ENCODE measurements at places on chromosomes 6 and 20.

DNA sequence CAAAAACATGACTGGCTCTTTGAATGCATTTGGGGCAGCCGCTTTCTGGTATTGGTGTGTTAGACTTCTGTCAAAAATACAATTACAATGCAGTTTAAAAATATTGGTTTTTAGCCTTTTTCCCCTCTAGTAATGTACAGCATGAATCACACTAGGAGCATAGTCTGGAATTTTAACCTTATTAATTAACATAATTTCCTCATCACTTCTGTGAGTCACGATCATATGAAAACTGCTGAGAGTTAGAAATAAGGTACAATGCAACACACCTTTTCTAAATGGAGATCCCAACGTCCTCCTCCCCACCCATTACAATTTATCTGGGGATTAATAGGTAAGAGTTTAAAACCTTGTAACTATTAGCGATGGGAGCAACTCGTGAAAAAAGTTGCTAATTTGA, 297.1 kb upstream of the RIMS1 start:
- DNase-seq = no peak

GRCh38 chr6:134550604-134551003, 232.7 kb upstream of the SGK1 start:
- no peak for DNase-seq

- DNase-seq = peak; percentile 34
Observed at GRCh38 chr6:29011276-29011734, 6.2 kb upstream of the ZNF311 start.

GRCh38 chr6:39369987-39370386, 47.5 kb upstream of the KCNK16 start:
- DNase-seq = no peak

- peak; percentile 52 for DNase-seq
Observed at GRCh38 chr20:57680131-57680716, 29.6 kb downstream of the PMEPA1 start.

- DNase-seq = no peak
Observed at GRCh38 chr6:82492134-82492533, 128.5 kb downstream of the TPBG start.

- DNase-seq = no peak
Observed at GRCh38 chr6:112560651-112561050, 213.5 kb downstream of the RFPL4B start.

DNA sequence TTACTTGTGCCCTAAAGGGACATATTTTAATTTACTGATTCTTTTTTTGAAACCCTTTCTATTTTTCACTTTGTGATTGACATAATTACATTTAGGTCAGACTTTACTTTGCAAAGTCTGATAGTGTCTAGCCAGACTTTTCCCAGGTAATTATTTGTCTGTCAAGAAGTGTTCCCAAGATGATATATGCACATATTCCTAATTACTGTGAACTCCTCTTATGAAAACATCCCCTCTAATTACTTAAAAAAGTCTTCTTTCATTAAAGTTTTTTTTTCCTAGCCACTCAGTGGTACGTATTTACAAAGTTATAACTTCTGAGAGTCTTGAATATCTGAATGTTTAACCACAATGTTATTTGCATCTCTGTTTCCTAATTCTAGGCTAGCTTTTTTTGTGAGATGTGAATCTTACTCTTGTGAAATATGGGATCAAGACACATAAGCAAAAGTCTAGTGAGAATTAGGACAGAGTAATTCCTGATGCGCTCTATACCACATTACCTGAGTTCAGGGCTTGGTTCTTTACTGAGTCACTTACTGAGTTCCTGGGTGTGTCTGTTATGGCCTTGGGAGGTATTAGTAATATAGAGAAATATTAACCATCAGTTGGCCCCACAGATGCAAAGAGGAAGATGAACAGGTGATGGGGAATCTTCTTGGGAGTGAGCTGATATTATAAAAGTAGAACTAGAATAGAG, 27.9 kb downstream of the FAM83B start:
- DNase-seq = no peak

DNA sequence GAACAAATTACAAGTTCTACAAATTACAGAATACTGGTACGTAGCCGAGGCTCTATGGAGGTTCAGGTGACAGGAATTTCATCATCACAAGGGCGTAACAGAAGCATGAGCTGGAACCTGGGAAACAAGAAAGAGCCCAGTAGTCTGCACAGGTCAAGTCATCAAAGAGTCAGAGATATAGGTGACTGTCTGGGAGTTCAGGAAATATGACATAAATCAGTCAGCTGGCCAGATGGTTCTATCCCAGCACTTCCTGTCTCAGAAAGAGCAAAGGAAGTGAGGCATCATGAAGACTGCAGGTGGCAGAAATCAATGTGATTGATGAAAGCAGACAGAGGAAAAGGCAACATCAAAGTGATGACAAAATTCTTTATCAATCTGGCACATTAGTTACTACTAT, 23.3 kb downstream of the MYCT1 start:
- no peak for DNase-seq

- DNase-seq = no peak
Observed at GRCh38 chr6:15999201-15999600, 129.7 kb upstream of the MYLIP start.

DNA sequence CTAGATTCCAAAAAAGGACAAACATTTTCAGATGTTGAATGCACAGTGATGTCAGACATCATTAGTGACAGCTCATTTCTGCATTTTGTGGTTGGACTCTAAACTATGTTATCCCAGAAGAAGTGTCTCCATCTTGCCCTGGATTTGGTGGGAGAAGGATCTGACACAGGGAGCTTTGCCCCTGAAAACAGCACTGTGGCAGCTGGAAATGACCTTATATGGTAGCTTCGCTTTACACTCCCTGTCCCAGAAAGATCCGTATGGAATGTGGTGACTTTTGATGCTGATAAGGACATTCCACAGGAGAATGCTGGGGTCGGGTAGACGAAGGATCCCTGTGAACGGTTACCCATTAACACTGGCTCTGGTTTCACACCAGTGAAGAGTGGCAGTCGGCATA, 87.2 kb upstream of the EDN1 start:
- DNase-seq = no peak

DNA sequence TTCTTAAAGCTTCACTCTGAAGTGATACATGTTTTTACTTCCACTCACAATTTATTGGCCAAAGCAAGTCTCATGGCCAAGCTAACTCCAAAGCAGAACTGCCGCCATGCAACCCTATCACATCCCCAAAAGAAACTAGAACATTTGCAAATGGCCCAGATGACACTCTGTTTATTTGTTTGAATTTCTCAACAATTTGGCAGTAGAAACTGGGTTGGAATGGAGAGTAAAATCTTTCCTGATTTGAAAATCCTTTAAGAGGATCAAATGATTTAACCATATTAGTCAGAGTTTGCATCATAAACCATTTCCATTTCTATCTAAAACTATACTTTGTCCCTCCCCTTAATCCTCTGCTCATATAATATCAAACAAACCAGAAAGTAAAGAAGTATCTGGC, 39.1 kb upstream of the E2F3 start:
- DNase-seq = no peak

DNA sequence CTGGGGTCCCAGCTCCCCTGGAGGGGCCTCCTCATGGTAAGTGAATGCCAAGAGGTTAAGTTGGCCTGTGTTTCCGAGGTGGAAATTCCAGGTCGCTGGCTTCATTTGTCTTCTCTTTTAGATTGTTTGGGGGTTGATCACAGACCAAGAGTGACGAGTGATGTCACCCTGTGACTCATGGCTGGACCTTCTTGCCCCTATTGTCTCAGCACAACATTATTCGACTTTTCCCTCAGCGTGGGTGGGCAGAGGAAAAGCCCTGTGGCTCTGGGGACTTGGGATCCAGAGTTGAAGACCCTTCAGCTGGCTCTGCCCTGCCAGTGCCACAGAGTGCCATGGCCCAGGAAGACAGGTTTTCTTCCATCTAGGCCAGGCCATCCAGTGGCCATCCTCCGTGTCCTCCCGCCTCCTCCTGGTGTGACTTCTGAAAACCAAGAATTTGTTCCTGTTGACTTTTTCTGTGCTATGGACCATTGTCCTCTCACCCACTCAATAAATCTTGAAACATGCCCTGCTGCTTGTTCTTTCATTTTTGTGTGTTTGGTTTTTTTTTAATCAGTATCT, 15.4 kb upstream of the SNHG17 start:
- DNase-seq = no peak

DNA sequence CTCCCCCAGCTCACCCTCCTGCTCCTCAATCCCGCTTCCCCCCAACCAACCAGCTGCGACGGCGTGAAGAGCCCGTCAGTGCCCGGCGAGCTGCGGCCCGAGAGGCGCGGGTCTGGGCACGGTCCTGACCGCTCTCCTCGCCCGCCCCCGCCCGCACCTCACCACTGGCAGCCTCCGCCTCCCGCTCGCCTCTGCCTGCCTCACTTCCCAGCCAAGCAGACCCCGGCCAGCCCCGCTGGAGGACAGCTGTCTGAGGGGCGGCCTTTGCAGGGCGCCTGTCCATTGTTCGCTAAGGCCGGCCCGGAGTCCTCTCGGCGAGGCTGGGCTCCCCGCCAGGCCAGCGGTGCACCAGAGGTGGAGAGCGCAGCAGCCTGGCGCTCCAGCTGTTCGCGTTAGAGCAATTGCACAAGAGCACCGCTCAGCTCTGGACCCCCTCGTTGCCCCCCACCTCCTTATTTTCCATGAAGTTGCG, 1.3 kb downstream of the SOBP start:
- DNase-seq = no peak

- DNase-seq = no peak
Observed at GRCh38 chr6:85111481-85112011, 338.3 kb upstream of the NT5E start.

DNA sequence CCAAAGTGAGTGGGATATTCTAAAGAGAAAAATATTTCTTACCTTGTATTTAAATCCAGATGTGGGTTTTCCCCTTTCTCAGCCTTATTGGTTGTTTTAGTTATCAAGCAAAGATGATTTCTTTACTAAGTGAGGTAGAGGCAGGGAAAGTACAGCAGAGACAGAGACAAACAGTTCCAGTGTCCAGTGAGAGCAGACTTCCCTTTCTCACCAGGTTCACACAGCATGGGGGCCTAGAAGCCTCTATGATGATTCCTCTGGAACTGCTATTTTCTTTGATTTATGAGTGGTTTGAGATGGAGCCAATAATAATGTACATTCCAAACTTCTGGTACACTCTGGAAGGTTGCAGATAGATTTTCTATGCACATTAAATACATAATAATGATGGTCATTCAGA, 234.0 kb upstream of the MARCKS start:
- no peak for DNase-seq

GRCh38 chr6:156877126-156877863, 100.1 kb downstream of the ARID1B start:
- no peak for DNase-seq

DNA sequence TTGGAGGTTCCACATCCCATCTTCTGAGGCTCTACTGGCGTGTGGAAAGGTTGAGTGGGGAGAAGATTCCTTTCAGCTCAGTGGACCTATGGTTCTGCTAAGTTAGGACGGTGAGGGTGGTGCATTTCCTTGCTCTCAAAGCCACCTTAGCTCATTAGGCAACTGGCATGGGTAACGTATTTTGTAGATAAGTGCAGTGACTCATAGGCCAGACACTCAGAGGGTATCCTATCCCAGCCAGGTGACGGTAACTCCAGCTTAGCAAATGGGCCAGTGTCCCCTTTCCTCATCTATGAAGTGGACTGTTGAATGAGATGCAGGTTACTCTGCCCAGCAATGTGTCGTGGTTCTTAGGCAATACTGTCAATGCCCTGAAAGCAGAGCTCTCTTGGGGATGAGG, 3.7 kb downstream of the RPS6KA2 start:
- DNase-seq = no peak

GRCh38 chr6:26057899-26058298, 29.3 kb upstream of the HFE start:
- no peak for DNase-seq

DNA sequence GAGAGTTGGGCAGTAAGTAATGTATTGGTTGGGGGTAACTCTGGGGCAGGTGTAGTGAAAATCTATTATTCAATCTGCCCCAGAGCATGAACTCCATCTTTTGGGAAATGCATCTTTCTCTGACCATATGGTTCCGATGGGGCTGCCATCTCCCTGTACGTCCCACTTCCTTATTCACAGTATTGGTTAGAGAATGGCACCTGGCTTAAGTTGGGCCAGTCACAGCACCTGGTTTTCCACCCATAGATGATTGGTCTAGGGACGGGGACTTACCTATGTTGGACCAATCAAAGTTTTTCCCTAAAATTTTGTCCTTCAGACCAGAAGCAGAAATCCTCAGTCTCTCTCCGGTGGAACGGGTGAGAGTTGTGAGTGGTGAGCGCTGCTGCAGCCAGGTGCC, 2.2 kb upstream of the RALY start:
- DNase-seq = no peak

DNA sequence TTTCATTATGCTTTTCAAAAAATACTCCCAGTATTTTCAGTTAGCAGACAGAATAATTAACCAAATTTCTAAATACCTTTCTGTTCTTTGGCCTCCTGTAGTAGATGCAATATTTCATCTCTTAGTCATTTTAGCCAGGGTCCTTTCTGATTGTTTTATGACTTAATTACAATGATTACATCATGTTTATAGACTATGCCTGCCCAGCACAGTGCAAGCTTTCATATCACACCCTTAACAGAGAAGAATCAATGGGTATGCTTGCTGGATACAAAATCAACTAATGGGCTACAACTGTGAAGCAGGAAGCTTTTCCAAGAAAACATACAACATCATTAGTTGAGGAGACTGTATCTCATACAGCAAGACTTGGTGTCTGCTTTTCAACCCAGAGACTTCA, 119.8 kb upstream of the NRSN1 start:
- DNase-seq = no peak

DNA sequence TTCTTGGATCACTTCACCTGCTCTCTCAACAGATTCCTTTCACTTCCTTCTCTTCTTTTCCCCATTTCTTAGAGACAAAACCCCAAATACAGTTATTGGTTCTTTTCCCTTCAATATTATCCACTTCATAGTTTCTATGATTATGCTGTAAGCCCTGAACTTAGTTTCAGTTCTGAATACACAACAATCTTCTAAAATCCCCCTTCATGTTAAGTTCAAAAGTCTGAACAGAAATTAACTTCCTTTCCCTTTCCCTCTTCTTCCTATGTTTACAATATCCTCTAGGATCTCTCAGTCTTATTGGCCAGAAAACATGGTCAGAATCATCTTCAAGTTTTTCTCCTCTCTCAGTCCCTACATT, 57.7 kb downstream of the OGFRL1 start:
- no peak for DNase-seq

- no peak for DNase-seq
Observed at GRCh38 chr6:159473475-159474263, 219.4 kb downstream of the SOD2 start.

DNA sequence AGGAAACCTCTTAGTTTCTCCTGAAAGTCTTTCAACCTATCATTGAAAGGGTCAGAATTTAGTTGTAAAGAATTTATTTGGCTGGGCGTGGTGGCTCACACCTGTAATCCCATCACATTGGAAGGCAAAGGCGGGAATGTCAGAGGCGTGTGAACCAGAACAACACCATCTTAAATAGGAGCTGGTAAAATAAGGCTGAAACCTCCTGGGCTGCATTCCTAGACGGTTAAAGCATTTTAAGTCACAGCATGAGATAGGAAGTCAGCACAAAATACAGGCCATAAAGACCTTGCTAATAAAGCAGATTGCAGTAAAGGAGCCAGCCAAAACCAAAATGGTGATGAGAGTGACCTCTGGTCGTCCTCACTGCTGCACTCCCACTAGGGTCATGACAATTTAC, 29.6 kb downstream of the OR2B2 start:
- no peak for DNase-seq

GRCh38 chr20:61538183-61538942, 286.3 kb downstream of the CDH4 start:
- DNase-seq = no peak

GRCh38 chr6:14100138-14100537, 17.4 kb upstream of the CD83 start:
- DNase-seq = peak; percentile 61

GRCh38 chr20:50341880-50342637, 151.4 kb downstream of the CEBPB start:
- no peak for DNase-seq

All from CD14-positive monocyte (primary cell).